ENCODE measurements at places on chromosomes 7 and 10.

DNA sequence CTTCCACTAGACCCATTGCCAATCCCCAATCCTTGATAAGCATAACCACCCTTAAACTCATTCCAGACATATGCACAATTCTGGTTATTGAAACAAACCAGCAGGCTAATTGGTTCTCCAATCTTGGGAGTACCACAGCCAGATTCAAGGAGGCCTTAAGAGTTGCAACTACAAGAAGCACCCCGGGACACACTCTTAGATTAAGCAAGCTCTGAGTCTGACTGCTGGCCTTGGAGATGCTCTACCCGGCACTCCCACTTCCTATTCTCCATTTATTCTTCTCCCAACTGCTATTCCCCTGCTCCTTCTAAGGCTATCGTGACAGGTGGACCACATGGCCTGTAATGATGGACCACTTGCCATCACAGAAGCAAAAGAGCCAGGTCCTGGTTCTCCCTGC, 40.3 kb downstream of the CYTH3 start:
- no peak for DNase-seq

DNA sequence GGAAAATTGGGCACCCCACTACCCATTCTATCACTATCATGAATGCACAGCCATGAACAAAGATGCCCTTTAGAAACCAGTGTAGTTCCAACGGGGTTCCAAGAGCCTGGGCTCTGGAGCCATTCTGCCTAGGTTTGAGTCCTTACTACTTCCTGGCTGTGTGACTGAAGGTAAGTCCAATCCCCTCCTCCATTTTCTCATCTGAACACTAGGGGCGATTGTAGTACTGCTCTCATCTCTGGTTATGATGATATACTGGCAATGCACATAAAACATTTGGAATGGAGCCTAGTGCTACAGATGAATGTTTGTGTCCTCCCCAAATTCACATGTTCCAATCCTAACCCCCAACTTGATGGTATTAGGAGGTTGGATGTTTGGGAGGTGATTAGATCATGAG, 28.1 kb upstream of the CDH23 start:
- no peak for DNase-seq

DNA sequence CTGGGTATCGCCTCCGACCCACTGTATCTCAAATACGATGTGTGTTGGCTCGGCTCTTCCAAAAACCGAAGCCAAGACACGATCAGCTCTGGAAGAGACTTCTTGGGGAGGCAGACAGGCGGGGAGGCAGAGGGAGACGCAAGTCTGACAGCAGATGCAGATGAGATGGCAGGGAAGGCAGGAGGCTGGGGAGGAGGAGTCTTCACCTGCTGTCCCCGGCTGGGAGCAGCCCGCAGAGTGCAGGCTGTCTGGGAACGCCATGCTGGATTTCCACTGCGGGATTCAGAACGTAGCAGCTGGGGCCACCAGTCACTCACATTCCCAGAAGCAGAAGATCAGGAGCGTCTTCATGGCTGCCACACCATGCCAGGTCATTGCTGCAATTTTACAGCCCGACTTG, 29.4 kb downstream of the CTBP2 start:
- no peak for DNase-seq

- DNase-seq = no peak
Observed at GRCh38 chr7:135150072-135150782, 2.4 kb downstream of the TMEM140 start.

DNA sequence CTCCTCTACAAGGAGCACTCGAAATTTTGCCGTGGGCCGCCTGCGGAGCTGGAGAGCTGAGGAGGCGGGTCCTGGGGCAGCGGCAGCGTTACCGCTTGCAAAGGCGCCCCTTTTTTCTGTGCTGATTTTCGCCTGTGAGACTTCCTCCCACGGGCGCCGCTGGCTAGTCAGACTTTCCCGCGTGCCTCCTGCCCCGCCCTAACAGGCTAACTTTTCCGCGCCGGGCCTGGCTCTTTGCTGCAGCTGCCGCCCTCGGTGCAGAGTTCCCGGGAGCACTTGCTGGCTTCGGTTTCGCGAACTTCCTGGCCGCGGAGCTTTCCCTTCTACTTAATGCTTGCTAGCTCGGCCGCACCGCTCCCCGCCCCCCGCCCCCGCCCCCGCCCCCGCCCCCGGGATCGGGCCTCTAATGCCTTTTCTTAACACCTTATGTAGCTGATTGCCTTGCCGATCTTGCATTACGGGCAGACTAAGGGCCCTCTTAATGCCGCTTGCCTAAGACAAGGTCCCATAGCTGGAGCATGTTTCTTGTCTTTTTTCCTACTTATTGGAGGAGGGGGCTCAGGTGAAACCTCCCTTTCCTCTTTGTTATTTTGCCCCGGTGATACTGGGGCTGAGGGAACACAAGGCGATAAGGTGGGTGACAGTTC, 37.9 kb upstream of the RASGEF1A start:
- peak; percentile 29 for DNase-seq

DNA sequence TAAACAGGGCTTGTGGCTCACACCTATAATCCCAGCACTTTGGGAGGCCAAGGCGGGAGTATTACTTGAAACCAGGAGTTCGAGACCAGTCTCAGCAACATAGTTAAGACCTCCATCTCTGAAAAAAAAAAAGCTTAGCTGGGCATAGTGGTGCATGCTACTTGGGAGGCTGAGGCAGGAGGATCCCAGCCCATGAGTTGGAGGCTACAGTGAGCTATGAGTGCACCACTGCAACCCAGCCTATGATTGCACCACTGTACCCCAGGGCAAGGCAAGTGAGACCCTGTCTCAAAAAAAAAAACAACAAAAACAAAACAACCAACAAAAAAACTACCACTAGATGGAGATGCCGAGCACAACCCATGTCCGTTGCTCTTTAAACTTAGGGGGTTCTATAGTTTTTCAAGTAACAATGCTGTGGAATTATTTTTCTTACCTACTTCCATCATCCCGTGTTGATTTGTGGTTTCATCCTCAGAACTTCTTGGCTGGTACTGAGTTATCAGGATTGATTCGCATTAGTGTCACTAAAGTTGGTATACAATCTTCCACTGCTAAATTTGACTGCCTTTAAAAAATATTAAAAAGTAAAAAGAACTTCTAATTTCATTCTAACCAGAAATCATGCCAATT, 12.2 kb upstream of the REPIN1 start:
- DNase-seq = no peak

Data from stimulated activated CD4-positive, alpha-beta T cell treated with anti-CD3 and anti-CD28 coated beads, Interleukin-15, amount 100 ng/mL, for 1 hour (primary cell).